ENCODE measurements at places on chromosomes 2 and 18. TPM values are rescaled to one million over a fixed set of nuclear protein-coding genes. Genes with fewer than 3 reads are reported as not detected.

GRCh38 chr2:110124939-110125691, 9.5 kb upstream of the MALL start:
- no peak for DNase-seq

- no peak for DNase-seq
Measured at GRCh38 chr2:189236066-189236465, 56.5 kb upstream of the COL5A2 start.

- no peak for DNase-seq
Measured at GRCh38 chr2:31476511-31477180, 62.1 kb upstream of the XDH start.

- no peak for DNase-seq
Measured at GRCh38 chr18:23316988-23317387, 136.1 kb upstream of the RIOK3 start.

GRCh38 chr2:83238111-83238510, 1221.0 kb downstream of the SUCLG1 start:
- no peak for DNase-seq

DNA sequence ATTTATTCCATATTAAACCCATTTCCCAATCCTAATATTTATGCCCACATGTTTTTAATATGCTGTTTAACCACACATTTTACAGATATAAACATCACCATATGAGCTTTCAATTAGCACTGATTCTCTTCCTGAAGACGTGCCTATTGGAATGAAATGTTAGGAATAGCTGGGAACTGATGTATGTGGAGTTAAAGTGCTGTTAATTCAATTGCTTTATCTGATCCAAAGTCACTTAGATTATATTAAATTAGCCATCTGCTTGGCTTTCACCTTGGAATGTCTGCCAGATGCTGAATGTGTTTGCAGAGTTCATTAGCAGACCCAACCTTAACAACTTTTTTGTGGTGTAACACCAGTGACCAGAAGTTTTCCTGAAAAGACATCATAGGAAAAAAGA, 942.9 kb upstream of the KLHL29 start:
- no peak for DNase-seq

- no peak for DNase-seq
Measured at GRCh38 chr18:38801640-38802039, 1236.0 kb upstream of the CELF4 start.

- peak; percentile 69 for DNase-seq
Measured at GRCh38 chr2:189580658-189581353, at the start of gene SLC40A1. Gene SLC40A1, minus strand, starts transcription at chr2:189580786. Its CDS starts 326 bp downstream, at chr2:189580460.

DNA sequence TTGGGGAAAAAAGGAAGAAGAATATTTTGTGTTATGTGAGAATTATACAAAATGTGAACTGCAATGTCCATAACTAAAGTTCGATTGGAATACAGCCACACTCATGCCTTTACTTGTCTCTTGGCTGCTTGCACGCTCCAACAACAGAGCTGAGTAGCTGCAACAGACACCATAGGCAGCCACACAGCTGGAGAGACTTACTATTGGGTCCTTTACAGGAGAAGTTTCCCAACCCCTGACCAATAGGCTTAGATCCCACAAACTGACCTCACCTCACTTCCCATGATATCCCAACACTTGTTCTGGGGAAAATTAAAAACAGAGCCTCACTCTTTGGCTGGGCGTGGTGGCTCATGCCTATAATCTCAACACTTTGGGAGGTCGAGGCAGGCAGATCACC, 213.8 kb downstream of the SH3BP4 start:
- no peak for DNase-seq

GRCh38 chr18:62498616-62499262, 24.1 kb upstream of the ZCCHC2 start:
- no peak for DNase-seq

DNA sequence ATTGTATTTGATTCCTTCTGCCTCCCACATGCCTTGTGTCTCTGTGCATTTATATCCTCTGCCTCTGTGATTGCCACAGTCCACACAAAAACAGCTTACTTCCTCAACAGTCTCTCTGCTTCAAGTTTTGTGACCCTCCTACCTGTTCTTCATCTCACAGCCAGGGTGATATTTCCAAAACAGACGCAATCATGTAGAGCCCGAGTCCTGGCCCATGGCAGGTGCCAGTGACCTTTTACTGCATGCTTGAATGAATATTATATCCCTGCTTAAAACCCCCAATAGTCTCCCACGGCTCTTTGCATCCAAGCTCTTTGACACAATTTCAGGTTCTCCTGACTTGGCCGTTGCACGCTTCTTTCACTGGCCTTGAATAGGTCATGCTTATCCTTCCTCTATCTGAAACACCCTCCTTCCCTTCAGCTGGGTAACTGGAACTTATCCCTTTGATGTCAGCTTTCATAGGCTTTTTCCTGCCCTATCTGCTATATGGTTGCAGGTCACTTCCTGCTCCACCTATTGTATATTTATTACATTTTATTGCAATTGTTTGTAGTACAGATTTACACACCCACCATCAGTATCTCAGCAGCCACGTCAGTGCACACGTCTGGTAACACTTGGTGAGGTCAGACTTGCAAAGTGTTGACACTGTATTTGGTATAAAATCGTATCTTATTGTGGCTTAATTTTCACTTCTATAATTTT, 29.7 kb upstream of the IL1B start:
- DNase-seq, result no peak

GRCh38 chr2:239433777-239434403, 33.1 kb upstream of the HDAC4 start:
- DNase-seq, result no peak

- no peak for DNase-seq
Measured at GRCh38 chr18:67514465-67514864, 2.1 kb downstream of the DSEL start.

DNA sequence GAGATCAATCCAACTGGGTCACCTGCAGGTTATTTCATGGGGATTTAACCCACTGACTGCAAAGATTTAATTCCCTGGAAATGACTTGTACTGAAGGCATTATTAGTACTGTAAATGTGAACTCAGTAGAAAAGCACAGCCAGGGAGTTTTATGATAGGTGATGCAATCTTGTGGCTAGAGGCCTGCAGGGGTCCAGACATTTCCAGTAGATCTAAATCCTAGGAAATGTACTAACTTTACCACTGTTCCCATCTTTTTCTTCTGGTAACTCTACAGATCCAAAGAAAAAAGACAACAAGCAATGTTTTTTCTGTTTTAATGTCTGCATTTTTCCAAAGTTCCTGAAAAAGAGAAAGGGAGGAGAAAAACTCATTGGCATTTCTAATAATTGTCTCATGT, 500.1 kb downstream of the ARHGAP15 start:
- DNase-seq, result no peak

- no peak for DNase-seq
Measured at GRCh38 chr2:102120261-102120660, 22.3 kb upstream of the IL1R1 start.

GRCh38 chr2:196276421-196276820, 105.0 kb upstream of the STK17B start:
- DNase-seq, result no peak

DNA sequence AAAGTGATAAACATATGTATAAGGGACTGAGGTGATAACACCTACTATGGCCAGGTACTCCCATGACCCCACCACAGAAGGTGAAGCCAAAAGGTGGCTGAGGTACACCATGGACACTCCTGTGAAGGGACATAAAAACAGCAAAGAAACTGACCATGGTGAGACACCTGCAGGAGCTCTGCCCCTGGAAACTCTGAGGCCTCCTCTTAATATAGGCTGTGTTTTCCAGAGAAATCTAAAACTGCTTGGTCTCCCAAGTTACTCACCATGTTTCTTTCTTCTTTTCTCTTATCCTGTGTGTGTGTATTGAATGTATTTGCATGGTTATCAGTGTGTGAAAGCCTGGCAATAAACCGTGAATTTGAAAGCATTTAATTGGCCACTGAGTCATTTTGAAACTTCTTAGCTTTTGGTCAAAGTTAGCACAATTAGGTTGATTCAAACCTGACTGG, 739.3 kb upstream of the GCFC2 start:
- no peak for DNase-seq

GRCh38 chr2:189305291-189305943, 125.9 kb upstream of the COL5A2 start:
- DNase-seq, result no peak

DNA sequence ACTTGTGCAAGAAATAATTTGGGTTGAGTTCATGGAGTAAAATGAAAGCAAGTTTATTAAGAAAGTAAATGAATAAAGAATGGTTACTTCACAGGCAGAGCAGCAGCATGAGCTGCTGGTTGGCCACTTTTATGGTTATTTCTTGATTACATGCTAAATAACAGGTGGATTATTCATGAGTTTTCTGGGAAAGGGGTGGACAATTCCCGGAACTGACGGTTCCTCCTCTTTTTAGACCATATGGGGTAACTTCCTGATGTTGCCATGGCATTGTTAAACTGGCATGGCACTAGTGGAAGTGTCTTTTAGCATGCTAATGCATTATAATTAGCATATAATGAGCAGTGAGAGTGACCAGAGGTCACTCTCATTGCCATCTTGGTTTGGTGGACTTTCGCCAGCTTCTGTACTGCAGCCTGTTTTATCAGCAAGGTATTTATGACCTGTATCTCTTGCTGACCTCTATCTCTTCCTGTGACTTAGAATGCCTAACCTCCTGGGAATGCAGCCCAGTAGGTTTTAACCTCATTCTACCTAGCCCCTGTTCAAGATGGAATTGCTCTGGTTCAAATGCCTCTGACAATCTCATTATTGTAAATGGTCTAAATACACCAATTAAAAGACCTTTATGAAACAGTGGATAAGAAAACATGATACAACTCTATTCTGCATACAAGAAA, 114.1 kb upstream of the FIGN start:
- no peak for DNase-seq

DNA sequence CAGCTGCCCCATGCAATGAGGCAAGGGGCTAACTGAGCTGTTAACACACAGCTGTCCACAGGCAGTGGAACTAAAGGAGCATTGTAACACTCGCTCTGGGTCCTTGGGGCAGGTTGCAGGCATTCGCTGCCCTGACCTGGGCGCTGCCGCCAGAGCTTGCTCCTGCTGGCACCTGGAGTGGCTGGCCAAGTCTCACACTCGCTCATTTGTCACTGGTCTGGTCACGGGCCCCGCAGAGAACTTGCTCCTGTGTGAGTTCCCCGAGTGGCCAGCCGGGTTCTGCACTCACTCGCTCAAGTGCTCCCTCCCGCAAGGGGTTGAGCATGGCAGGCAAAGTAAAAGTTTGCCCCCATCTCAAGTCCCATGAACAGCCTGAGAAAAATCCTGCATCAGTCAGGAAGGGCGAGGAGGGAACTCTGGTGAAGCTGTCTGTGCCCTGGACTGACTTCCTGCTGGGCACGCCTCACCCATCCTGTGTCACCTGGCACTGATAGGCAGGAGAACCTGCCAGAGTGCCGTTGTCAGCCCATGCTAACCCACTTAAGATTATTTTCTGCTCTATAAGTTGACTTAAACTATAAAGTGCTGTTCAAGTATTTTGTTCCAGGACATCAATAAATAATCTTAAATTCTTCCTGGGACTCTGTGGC, 934.8 kb upstream of the GYPC start:
- DNase-seq, result no peak

GRCh38 chr2:2026252-2026831, 282.0 kb upstream of the PXDN start:
- no peak for DNase-seq

- DNase-seq, result no peak
Measured at GRCh38 chr2:159640176-159640575, 23.8 kb upstream of the BAZ2B start.

DNA sequence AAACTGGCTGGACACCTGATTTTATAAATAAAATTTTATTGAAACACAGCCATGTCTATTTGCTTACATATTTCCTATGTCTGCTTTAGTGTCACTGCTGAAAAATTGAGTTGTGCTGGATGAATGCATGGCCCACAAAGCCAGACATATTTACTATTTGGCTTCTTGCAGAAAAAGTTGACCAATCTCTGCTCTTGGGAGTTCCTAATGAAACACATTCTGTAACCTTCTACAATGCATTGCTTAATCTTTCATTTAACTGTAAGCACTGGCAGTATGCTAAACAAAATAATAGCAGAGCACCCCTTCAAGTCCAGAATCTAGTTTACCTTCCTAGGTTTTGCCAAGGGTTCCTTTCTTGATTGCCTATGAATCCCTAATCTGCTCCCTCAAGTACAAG, 17.7 kb upstream of the SERPINB7 start:
- DNase-seq, result no peak

DNA sequence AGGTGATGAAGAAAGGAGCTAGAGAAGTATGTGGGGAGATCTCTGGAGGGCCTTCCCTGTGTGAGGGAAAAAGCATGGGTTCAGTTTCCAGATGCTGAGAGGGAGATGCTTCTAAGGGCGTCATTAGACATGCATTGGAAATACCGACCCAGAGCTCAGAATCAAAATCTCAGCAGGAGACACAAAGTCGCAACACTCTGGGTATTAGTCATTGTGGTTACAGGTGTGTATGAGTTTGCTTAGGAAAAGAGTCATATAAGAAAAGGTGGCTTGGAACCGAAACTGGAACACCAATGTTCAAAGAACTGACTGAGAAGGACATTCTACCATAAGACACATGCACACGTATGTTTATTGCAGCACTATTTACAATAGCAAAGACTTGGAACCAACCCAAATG, 477.1 kb downstream of the FBXO15 start:
- no peak for DNase-seq

GRCh38 chr2:11656671-11657101, 13.3 kb downstream of the NTSR2 start:
- no peak for DNase-seq

GRCh38 chr2:11379558-11379957, 35.1 kb upstream of the ROCK2 start:
- no peak for DNase-seq

GRCh38 chr2:25951071-25951547, 31.2 kb downstream of the KIF3C start:
- DNase-seq, result peak; percentile 51

GRCh38 chr2:203670939-203671338, 35.5 kb upstream of the CD28 start:
- DNase-seq, result no peak

The ANKRD62 gene
- not detected for total RNA-seq

The PAIP2B gene
- 23.9 TPM for total RNA-seq

The IKZF2 gene
- total RNA-seq, result 21.9 TPM

The GALNT5 gene
- 1.2 TPM for total RNA-seq

The MOGAT1 gene
- total RNA-seq, result 0.74 TPM

The MAP2 gene
- 18.2 TPM for total RNA-seq

The GNAL gene
- total RNA-seq, result 10.5 TPM

The UGT1A5 gene
- total RNA-seq, result not detected

The AMER3 gene
- 7.0 TPM for total RNA-seq

The ANO7 gene
- 3.0 TPM for total RNA-seq

The ICA1L gene
- 17.8 TPM for total RNA-seq

The LYG1 gene
- total RNA-seq, result 3.3 TPM

The BMP10 gene
- not detected for total RNA-seq

The CYP20A1 gene
- total RNA-seq, result 25.4 TPM

The GPR39 gene
- 4.0 TPM for total RNA-seq

The DYNAP gene
- total RNA-seq, result not detected

The SLC23A3 gene
- total RNA-seq, result 2.8 TPM

The TRABD2A gene
- total RNA-seq, result 1.4 TPM
